ENCODE measurements at places on chromosomes 3 and 15. TPM values are rescaled to one million over a fixed set of nuclear protein-coding genes. Genes with fewer than 3 reads are reported as not detected.

GRCh38 chr15:41115161-41115651 is 874 bp downstream of the INO80 start:
- peak overlapping the region; percentile 84 for H3K4me3 ChIP-seq
- no peak for DNase-seq
- peak overlapping the region; percentile 97 for H3K27ac ChIP-seq
- H3K27me3 ChIP-seq, result no peaks in the 10 kb centered on the region

DNA sequence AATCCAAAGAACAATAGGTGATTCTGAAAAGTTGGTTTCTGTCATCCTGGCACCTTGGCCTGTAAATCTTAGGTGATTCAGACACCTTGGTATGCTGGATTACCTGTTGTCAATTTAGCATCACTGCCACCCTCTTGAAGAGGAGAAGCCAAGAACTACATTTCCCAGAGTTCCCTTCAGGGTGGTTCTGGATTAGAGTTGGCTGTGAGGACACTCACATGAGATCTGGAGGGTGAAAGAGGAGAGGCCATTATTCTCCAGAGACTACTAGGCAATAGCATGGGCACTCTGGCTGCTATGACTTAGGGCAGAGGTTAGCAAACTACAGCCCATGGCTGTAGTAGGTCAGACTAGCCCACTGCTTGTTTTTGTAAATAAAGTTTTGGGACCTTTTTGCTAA is 41.7 kb upstream of the CORO2B start:
- peaks cover 3% of the 10 kb centered on the region for H3K36me3 ChIP-seq
- no peak for DNase-seq
- no peak overlapping the region for H3K4me3 ChIP-seq
- no peaks in the 10 kb centered on the region for H3K4me1 ChIP-seq
- no peak overlapping the region for H3K27ac ChIP-seq
- no peaks in the 10 kb centered on the region for H3K27me3 ChIP-seq

DNA sequence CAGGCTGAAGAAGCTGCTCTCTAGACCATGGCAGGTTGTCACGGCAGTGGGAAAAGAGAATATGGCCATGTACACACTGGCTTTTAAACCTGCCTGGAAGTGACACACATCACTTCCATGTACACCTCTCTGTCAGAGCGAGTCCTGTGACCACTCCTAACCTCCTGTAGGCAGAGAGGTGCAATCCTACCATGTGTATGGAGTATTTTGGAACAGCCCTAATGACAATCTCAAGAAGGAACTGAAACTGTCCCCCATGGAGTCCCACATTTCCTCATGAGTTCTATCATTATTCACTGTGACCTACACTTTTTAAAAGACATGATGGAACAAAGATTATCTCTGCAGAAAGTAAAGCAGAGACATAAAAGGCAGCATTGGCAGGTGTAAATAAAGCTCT is 153.4 kb upstream of the PFN2 start:
- DNase-seq, result no peak
- H3K27ac ChIP-seq, result no peak overlapping the region
- H3K4me1 ChIP-seq, result no peaks in the 10 kb centered on the region
- no peak overlapping the region for H3K4me3 ChIP-seq
- H3K36me3 ChIP-seq, result no peaks in the 10 kb centered on the region

DNA sequence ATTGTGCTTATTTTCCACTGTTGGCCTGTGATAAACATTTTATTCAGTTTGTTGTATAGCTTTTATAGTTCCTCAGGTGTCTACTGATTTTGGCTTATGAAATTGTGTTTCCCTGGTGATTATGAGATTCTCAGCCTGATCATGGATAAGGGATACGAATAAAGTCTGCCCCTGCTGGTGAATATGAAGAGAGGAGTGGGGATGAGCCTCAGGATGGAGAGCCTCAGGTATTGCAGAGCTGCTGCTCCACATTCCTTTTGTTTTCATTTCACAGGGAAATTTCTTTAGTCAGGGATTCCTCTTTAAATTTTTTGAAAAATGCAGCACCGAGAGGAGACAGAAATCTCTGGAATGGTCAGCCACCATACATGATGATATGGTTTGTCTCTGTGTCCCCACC is 14.7 kb upstream of the RAB6B start:
- DNase-seq, result no peak
- peaks cover 17% of the 10 kb centered on the region for H3K27me3 ChIP-seq
- no peaks in the 10 kb centered on the region for H3K4me1 ChIP-seq
- H3K4me3 ChIP-seq, result no peak overlapping the region

DNA sequence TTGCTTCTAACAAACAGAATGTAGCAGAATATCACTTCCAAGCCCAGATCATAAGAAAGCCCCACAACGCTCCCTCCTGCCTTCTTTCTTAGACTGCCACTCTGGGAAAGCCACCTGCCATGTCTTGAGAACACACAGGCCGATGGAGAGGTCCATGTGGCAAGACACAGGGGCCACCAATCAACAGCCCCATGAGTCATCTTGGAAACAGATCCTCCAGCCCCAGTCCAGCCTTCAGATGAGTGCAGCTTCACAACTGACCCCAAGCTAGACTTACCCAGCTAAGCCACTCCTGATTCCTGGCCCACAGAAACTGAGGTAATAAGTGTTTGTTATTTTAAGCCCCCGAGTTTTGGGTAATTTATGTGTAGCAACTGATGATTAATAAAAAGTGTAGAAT is 39.7 kb downstream of the PTH1R start:
- no peak for DNase-seq
- H3K4me3 ChIP-seq, result no peak overlapping the region
- no peaks in the 10 kb centered on the region for H3K27me3 ChIP-seq
- H3K36me3 ChIP-seq, result peaks cover 37% of the 10 kb centered on the region
- H3K4me1 ChIP-seq, result no peaks in the 10 kb centered on the region

The ZDHHC23 gene
- total RNA-seq, result 15.4 TPM

DNA sequence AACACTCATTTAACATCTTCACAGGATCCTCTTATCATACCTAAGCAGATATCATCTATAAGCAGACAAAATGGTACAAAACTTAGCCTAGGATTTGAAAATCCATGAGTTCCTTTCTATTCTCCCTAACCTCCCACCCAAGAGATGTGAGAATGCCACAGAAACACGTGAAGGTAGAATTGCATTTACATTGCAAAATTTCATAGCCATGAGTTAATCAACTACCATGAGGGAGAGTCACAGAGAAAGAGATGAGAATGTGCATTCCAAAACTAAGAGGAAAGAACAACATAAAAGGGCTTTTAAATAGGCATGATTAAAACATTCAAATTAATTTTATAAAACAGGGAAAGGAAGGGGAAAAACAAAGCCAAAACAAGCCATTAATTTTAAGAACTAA is 806.2 kb downstream of the NTRK3 start:
- no peaks in the 10 kb centered on the region for H3K4me1 ChIP-seq
- no peak overlapping the region for H3K27ac ChIP-seq
- no peak for DNase-seq
- H3K27me3 ChIP-seq, result peaks cover 10% of the 10 kb centered on the region

DNA sequence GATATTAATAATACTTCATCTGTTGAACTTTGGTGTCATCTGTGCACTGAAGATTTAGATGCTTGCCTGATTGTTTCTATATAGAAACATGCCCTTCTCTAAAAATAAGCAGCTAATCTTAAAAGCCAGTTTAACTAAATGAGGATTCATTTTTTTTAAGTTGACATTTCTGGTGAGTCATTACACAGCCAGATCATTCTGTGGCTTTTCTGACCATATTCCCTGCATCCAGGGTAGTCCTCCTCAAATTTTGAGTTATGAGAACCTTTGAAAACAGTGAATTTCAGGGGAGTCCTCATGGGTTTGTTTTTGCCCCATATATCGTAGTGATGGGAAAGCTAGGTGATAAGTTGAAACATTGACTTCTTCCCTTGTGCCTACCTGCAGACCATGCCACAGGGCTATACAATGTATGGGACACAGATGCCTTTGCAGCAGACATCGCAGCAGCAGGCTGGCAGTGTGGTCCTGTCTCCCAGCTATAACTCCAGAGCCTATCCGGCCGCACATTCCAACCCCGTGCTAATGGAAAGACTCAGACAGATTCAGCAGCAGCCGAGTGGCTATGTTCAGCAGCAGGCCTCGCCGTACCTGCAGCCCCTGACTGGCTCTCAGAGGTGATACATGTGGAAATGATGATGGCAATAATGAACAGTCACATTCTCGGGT is 26.5 kb upstream of the P2RY12 start:
- H3K27ac ChIP-seq, result no peak overlapping the region
- H3K4me1 ChIP-seq, result no peaks in the 10 kb centered on the region
- no peaks in the 10 kb centered on the region for H3K36me3 ChIP-seq
- no peak for DNase-seq
- H3K4me3 ChIP-seq, result no peak overlapping the region
- H3K27me3 ChIP-seq, result no peaks in the 10 kb centered on the region

GRCh38 chr3:159128628-159129027 is 326.8 kb downstream of the MFSD1 start:
- DNase-seq, result no peak
- H3K27me3 ChIP-seq, result peaks cover 15% of the 10 kb centered on the region
- no peak overlapping the region for H3K27ac ChIP-seq

GRCh38 chr3:76026379-76026778 is 241.0 kb upstream of the ZNF717 start:
- H3K27ac ChIP-seq, result no peak overlapping the region
- no peaks in the 10 kb centered on the region for H3K4me1 ChIP-seq
- DNase-seq, result no peak
- H3K27me3 ChIP-seq, result no peaks in the 10 kb centered on the region

DNA sequence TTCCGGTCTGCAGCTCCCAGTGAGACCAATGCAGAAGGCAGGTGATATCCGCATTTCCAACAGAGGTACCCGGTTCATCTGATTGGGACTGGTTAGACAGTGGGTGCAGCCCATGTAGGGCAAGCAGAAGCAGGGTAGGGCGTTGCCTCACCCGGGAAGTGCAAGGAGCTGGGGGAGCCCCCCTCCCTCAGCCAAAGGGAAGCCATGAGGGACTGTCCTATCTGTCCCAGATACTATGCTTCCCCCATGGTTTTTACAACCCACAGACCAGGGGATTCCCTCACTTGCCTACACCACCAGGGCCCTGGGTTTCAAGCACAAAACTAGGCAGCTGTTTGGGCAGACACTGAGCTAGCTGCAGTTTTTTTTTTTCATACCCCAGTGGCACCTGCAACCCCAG is 71.8 kb downstream of the CPNE4 start:
- H3K27me3 ChIP-seq, result no peaks in the 10 kb centered on the region
- no peak for DNase-seq
- no peak overlapping the region for H3K4me3 ChIP-seq
- H3K36me3 ChIP-seq, result peaks cover 1% of the 10 kb centered on the region

- DNase-seq, result no peak
- H3K27me3 ChIP-seq, result peaks cover 21% of the 10 kb centered on the region
- H3K36me3 ChIP-seq, result no peaks in the 10 kb centered on the region
These were observed 53.0 kb upstream of the SNRPA1 start for GRCh38 chr15:101348015-101348414.

GRCh38 chr3:167437428-167438139 is 36.3 kb downstream of the SERPINI2 start:
- no peak overlapping the region for H3K27ac ChIP-seq
- H3K4me3 ChIP-seq, result no peak overlapping the region
- H3K36me3 ChIP-seq, result no peaks in the 10 kb centered on the region
- no peak for DNase-seq

DNA sequence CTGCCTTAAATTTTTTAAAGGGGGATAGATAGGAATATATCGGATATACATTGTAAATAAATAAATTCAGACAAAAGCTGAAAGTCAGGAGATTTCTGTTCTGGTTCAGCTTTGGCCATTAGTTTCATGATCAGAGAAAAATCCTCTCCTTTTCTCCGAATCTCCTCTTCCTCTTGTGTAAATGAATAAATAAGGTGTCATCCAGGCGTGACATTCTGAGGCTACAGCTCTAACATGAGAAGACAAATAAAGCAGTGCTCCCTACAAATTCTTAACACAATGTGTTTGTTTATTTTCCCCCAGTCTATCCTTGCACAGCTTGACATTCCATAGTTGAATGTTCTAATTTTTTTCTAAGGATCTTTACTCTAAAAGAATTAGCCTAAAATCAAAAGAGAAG is 9.4 kb upstream of the MB21D2 start:
- peaks cover 47% of the 10 kb centered on the region for H3K4me1 ChIP-seq
- H3K4me3 ChIP-seq, result no peak overlapping the region
- no peaks in the 10 kb centered on the region for H3K27me3 ChIP-seq
- no peaks in the 10 kb centered on the region for H3K36me3 ChIP-seq
- peak overlapping the region; percentile 12 for H3K27ac ChIP-seq

The CLEC3B gene
- not detected for total RNA-seq

The MME gene
- 0.93 TPM for total RNA-seq

- H3K36me3 ChIP-seq, result no peaks in the 10 kb centered on the region
- H3K27ac ChIP-seq, result no peak overlapping the region
- H3K4me3 ChIP-seq, result no peak overlapping the region
These were observed 4.2 kb downstream of the HHATL start for GRCh38 chr3:42698216-42698910.

DNA sequence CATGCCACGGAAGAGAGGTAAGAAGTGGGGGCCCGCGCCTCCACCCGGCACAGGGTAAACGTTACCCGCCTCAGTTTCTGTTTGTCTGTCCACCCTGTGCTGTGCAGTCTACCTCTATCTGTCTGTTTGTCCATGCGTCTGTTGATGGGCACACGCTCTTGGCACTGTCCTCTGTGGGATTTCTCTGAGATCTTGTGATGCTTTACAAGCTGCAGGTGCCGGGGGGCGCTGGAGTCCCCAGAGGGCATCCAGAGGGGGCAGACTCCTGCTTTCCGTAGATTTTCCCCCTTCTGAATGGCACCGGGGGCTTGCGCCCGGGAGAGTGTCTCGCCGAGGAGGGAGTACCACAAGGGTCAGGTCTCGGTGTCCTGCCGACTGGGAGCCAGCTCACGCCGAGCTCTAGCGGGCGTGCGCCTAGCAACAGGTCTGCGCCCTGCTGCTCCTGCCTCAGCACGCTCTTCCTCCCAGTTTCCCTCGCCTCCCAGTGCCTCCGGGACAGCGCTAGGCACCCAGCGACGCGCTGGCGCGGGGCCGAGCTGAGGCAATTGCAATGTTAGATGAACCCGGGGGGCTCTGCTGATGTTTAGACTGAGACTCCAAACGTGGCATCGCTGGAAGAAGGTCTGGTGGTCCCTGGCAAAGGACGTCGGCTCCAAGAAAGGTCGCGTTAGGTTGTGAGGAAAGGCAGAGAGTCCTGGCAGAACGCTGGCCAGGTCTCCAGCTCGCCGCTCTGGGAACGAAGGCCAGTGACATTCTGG is 667 bp downstream of the CEMIP start:
- H3K36me3 ChIP-seq, result no peaks in the 10 kb centered on the region
- H3K27me3 ChIP-seq, result peaks cover 69% of the 10 kb centered on the region
- peaks cover 7% of the 10 kb centered on the region for H3K4me1 ChIP-seq
- no peak for DNase-seq

The ZKSCAN7 gene
- 25.0 TPM for total RNA-seq

The NANOGP8 gene
- 0.36 TPM for total RNA-seq

GRCh38 chr3:176755552-176755951 is 441.7 kb downstream of the TBL1XR1 start:
- DNase-seq, result no peak
- H3K27ac ChIP-seq, result no peak overlapping the region
- peaks cover 5% of the 10 kb centered on the region for H3K36me3 ChIP-seq
- peaks cover 10% of the 10 kb centered on the region for H3K4me1 ChIP-seq

DNA sequence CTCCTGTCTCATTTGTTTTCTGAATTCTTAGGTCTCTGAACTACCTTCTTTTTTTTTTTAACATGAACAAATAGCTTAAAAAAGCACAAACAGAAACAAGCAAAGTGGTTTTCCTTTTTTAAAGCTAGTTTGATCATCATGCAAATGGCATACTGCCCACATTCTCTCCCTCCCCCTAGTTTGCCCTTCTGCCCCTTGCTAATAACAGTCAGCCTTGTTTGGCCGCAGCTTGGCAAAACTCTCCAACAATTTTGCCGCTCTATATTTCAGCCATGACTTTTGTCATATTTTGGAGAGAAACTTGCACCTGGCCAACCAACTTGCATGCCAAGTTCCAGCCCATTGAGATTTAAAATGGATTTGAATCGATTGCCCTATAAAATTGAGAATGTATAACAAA is 666.0 kb upstream of the NR2F2 start:
- H3K36me3 ChIP-seq, result no peaks in the 10 kb centered on the region
- H3K27ac ChIP-seq, result no peak overlapping the region
- peaks cover 8% of the 10 kb centered on the region for H3K27me3 ChIP-seq
- no peak overlapping the region for H3K4me3 ChIP-seq

The STX19 gene
- not detected for total RNA-seq

All from progenitor cell of endocrine pancreas (in vitro differentiated cells).